ENCODE measurements at places on chromosomes 1 and 21. TPM values are rescaled to one million over a fixed set of nuclear protein-coding genes. Genes with fewer than 3 reads are reported as not detected.

DNA sequence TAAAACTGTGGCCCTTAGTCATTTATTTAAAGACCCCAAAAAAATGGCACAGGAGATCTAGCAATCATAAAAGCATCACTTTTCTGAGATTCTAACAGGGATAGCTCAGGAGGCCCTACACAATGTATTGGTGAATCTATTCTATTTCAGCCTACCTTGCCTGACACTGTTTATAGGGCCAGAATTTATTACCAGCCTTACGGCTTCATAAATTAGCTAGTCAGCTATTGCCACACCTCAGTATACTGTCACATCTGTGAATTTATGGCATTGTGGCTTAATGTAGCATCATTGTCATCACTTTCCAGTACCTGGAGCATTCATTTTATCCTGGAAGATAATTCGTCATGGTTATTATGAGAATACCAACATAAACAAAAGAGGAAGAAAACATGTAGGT, 121.2 kb upstream of the ERG start:
- no peak for DNase-seq

DNA sequence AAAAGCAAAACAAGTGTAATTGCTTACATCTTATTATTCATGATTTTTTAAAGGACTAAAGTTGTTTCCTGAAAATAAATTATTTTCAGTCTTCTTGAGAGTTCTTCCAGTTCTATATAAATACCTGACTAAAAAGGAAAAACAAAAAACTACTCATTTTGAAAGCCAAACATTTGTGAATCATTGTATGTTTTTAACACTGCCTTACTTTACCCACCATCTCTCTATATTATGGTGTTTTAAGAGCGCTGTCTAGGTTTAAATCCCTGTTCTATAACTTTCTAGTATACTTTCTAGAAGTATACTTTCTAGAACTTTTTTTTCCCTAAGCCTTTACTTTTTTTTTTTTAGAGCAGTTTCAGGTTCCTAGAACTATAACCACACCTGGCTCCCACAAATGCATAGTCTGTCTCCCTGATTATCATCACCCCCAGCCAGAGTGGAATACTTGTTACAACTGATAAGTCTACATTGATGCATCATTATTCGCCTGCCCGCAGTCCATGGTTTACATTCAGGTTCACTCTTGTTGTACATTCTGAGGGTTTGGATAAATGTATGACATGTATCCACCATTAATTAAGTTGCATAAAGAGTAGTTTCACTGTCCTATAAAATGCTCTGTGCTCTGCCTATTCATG, 9.8 kb downstream of the RSBN1 start:
- DNase-seq, result no peak

GRCh38 chr1:165539306-165539705, 4.5 kb upstream of the LRRC52 start:
- DNase-seq, result no peak

GRCh38 chr1:169892927-169893644, 610 bp downstream of the SCYL3 start:
- peak; percentile 53 for DNase-seq

- no peak for DNase-seq
These were observed 198.9 kb downstream of the TTLL7 start for GRCh38 chr1:83800066-83800465.

- no peak for DNase-seq
These were observed 24.3 kb downstream of the MRPL37 start for GRCh38 chr1:54224233-54224632.

GRCh38 chr1:43935711-43936427, 2.3 kb downstream of the ARTN start:
- no peak for DNase-seq

Gene ARHGEF16
- 15.0 TPM for polyA plus RNA-seq

Gene OR6K3
- polyA plus RNA-seq, result 0.07 TPM

Gene GBP6
- not detected for polyA plus RNA-seq

Gene RUNX3
- polyA plus RNA-seq, result 0.31 TPM

Gene TXNIP
- polyA plus RNA-seq, result 478 TPM

All from right renal cortex interstitium (tissue), 3 donors.